Stimulated activated CD8-positive, alpha-beta memory T cell treated with anti-CD3 and anti-CD28 coated beads, Interleukin-7, amount 100 ng/mL, for 48 hours (primary cell): ENCODE measurements at places on chromosomes 2 and 18.

DNA sequence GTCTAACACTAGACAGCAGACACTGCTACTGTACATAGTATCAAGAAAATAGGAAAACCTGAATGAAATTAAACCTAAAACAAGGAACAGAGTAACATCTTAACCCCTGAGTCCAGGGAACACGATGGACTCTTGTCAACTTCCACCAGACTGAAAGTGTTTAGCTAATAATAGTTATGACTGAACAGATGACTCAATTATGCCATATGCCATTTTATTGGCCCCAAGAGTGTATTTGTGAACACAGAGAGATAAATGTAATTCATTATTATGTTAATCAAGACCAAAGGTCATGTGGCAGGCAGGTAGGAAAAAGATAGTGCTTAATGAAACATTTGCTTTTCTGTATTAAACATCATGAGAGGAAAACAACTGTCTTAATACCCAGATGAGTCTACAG, 58.0 kb downstream of the NYAP2 start:
- no peak for DNase-seq

GRCh38 chr2:164523726-164524125, 97.6 kb downstream of the GRB14 start:
- DNase-seq = no peak

DNA sequence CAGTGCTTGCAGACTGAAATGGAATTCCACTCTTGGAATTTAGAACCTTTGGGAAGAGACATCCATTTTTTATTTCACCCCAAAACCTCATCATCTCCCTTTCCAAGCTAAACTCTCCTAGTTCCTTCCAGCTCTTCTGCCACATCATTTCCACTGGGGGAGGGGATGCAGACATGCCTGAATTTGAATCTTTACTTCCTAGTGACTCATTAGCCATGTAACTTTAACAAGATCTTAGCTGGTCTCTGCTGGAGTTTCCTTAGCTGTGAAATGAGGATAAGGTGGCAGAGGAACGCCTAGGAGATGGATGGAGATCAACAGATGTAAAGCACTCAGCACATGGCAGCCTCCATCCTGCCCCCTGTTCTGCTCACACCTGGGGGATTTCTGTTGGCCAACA, 266.8 kb downstream of the EN1 start:
- no peak for DNase-seq

GRCh38 chr2:41182961-41183360, 731.1 kb upstream of the SLC8A1 start:
- DNase-seq = no peak

DNA sequence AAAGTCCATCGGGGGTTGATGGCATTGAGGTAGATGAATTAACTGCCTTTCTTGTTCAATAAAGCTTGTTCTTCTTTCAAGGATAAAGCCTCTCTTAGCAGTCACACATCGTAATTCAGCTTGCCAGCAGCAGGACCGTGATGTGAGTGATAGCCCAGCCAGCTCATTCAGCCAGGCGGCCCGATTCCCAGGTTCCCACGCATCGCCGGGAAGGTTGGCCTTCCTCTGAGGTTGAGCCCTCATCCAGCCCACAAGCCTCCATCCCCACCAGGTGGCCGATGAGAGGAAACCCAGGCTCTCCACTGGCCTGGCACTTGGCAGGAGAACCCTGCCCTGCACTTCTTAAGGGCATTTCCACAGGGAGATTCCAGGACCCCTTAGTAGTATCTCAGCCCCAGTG, 4.7 kb downstream of the AGAP1 start:
- no peak for DNase-seq

GRCh38 chr2:23486684-23487075, 101.7 kb downstream of the KLHL29 start:
- no peak for DNase-seq

DNA sequence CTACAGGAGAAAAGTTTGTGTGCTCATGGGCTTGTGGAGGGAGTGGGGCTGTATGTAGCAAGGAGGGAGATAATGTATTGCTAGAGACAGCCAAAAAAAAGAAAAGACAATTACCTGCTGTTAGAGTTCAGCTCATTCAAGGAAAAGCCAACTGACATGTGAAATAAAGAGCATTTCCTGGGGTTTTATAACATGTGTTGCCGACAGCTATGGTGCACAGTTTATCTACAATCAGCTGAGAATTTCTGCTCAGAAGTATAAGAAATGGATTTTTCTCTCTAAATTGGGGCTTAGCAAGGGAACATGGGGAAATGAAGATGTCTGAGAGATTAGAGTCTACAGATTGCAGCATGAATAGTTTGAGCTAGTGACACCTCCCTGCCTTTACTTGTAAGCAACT, 674.1 kb downstream of the SUCLG1 start:
- no peak for DNase-seq

GRCh38 chr18:49997558-49997957, 184.2 kb upstream of the ACAA2 start:
- DNase-seq = no peak

GRCh38 chr2:200585730-200586643, at the start of gene AOX1:
Gene AOX1 (plus strand): TSS chr2:200586014. CDS start chr2:200586109, 95 bp downstream.
- no peak for DNase-seq

DNA sequence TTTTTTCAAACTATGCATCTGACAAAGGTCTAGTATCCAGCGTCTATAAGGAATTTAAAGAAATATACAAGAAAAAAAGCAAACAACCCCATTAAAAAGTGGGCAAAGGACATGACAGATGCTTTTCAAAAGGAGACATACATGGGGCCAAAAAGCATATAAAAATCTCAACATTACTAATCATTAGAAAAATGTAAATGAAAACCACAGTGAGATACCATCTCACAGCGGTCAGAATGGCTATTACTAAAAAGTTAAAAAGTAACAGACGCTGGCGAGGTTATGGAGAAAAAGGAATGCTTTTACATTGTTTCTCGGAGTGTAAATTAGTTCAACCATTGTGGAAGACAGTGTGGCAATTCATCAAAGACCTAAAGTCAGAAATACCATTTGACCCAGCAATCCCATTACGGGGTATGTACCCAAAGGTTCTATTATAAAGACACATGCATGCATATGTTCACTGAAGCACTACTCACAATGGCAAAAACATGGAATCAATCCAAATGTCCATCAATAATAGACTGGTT, 643.1 kb upstream of the LRRTM1 start:
- DNase-seq = no peak

- no peak for DNase-seq
Measured at GRCh38 chr2:12764849-12765605, 48.3 kb downstream of the TRIB2 start.

DNA sequence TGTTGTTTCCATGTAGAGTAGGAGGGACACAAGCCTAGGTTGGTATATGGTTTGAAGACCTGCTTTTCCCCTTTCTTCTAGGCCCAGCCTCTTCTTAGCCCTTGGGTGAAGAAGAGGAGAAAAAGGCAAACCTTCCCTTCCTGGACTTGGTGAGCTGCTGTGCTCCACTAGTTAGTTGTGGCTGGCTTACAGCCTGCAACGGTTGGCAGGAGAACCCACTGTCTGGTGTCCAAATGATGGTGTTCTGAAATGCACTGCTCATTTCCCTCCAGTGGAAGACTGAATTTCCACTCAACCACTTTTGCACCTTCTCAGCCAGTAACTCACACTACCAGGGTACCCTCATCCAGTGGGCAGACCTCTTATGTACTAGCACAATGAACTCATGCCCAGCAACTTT, 824.1 kb downstream of the NRXN1 start:
- no peak for DNase-seq

DNA sequence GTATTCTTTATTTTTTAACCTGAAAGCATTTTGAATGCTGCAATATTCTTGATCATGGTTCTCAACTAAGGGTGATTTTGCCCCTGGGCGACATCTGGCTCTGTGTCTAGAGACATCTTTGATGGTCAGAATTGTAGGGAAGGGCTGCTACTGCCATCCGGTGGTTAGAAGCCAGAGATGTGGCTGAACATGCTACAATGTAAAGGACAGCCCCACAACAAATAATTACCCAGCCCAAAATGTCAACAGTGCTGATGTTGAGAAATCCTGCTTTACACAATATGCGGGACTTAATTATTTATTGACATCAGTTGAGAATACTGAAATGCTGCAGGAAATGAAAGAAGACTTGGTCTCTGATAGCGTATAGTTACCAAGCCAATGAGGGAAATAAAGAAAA, 37.5 kb upstream of the SERPINB2 start:
- no peak for DNase-seq

DNA sequence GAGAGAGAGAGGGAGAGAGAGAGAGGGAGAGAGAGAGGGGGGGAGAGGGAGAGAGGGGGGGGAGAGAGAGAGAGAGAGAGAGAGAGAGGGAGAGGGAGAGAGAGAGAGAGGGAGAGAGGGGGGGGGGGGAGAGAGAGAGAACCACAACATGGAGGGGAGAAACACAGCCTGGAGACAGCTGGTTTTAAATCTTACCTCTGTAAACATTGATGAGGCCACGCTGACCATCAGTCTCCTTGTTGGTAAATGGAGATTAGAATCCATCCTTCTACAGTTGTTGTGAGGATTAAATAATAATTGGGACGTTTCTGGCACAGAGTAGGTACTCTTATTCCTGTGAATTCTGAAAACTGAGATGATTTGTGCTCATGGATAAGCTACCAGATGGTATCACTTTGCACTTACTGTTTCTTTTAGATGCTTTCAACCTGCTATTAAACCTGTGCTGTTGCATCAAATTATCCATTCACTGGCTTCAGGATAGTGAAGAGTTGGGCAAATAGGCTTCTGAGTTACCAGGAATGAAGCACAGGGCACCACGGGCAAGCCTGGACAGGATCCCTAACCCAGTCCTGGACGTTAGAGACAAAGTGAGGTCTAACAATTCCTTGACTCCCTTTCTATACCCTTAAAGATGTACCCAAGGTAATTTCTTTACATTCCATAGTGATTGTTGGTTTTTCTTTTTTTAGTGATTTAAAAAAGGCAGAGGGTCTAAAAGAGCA, 318.1 kb downstream of the ZNF521 start:
- DNase-seq = no peak

- no peak for DNase-seq
Measured at GRCh38 chr18:27847412-27847811, 329.5 kb downstream of the CDH2 start.

DNA sequence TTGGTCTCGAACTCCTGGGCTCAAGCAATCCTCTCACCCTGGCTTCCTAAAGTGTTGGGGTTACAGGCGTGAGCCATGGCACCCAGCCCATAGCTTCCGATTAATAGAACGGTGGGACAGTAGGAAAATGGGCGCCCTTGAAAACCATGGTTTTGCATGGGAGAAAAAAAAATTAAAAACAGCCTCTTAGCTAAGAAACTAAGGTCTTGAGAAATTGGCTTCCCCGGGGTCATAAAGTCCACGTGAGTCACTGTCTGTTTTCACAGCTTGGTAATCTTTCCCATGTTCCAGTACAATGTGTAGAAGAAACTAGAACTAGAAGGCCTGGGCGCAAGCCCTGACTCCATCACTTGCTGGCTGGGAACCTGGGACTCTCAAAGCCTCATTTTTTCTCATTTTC, 20.7 kb downstream of the B3GNT2 start:
- no peak for DNase-seq

GRCh38 chr18:25038261-25038660, 313.7 kb downstream of the ZNF521 start:
- no peak for DNase-seq

DNA sequence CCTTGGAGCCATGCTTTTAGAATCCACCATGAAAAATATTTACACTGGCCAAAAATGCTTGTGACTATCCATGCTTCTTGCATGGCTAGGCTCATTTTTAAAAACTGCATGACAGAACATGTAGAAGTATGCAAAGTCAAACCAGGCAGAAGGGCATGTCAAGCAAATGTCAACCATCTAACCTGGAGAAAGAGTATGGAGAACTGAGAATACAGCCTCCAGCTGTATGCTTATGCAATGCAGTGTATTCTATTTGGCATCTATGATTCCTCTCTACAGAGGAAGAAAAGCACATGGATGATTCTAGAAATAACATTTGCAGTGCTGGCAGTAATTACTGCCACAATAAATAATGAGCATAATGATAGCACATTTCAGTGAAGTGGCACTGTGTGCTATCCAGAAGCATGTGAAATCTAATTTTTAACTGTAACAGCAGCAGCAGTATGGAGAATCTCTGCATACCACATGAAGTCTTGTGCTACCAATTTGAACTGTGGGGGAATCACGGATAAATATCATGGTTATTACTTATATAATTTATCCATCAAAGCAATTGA, 87.3 kb upstream of the CCDC141 start:
- DNase-seq = no peak

- DNase-seq = no peak
Measured at GRCh38 chr2:138296365-138296764, 205.2 kb upstream of the SPOPL start.

GRCh38 chr2:186159101-186159500, 327.0 kb upstream of the ZC3H15 start:
- DNase-seq = no peak

- no peak for DNase-seq
Measured at GRCh38 chr2:230797515-230798495, 66.9 kb upstream of the ITM2C start.

DNA sequence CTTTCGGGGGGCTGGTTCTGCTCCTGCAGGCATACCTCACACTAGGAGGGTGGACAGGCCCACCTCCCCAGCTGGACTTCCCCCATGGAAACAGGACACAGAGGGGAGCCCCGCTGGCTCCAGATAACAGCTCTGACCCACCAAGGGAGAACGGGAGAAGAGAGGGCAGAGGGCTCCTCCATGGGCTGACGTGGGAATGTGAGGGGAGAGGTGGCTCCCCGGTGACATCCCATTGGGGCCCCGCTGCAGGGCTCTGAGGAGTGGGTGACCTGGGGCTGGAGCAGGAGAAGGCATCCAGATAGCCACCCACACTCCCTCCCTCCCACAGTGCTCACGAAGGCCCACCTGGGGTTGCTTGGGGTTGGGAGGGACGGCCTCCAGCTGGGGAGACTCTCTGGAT, 45.9 kb downstream of the FBLN7 start:
- no peak for DNase-seq

DNA sequence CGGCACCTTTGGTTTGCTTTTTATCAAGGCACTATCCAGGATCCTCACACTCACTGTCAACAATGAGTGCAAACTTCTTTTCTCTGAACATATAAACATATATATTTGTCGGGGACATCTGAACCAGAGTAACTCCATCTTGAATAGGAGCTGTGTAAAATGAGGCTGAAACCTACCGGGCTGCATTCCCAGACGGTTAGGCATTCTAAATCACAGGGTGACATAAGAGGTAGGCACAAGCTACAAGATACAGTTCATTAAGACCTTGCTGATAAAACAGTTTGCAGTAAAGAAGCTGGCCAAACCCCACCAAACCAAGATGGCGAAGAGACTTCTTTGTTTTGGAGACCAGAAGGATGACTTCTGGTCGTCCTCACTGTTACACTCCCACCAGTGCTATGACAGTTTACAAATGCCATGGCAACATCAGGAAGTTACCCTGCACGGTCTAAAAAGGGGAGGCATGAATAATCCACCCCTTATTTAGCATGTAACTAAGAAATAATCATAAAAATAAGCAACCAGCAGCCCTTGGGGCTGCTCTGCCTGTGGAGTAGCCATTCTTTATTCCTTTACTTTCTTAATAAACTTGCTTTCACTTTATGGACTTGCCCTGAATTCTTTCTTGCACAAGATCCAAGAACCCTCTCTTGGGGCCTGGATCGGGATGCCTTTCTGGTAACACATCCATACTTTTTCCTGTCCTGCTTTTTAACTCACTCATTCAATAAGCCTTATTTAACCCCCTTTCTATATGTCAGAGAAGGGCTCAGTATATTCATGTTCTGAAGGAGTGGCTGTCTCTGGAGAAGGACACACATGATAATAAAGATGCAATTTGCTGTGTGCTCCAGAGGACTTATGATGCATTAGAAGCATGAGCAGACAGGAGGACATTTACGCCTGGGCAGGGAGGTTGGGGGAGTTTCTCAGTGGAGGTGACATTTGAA, 65.4 kb downstream of the TACR1 start:
- no peak for DNase-seq

- no peak for DNase-seq
Measured at GRCh38 chr2:134217924-134218323, 35.9 kb upstream of the MGAT5 start.
